ENCODE measurements at places on chromosomes 5 and 9.

DNA sequence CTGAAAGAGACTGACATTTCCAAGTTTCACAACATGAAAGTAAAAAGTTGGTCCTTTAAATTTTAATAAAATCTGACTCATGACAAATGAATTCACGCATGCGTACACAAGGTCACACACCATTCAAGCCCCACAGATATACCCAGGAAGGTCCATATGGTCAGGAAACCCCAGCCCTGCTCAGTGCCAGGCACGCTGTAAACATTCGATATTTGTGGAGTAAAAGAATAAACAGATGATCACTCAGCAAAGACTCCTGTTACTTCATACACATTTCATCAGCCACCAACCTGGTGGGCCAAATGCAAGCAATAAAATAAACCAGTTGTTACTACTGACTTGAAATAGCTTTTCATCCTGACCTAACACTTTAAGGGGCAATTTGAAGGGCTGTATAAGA lies 158.0 kb upstream of the RETREG1 start:
- no peak for DNase-seq

DNA sequence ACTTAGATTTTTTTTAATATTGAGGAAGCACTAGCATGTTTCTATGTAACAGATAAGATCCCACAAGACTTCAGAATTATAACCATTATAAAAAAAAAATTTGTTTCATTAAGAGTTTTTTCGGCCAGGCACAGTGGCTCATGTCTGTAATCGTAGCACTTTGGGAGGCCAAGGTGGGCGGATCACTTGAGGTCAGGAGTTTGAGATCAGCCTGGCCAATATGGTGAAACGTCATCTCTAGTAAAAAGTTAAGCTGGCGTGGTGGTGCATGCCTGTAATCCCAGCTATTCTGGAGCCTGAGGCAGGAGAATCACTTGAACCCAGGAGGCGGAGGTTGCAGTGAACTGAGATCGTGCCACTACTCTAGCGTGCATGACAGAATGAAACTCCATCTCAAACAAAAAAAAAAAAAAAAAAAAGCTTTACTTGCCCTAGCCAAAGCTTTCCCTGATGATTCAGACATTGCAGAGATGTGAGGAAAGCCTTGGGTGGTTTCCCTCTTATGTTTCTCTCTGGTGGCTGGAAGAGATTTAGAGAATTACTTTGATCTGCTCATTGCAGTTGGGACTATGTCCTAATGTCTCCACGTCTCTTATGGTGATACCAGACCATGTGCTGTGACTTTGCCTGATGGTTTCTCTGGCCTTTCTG lies 65.4 kb downstream of the EGFLAM start:
- DNase-seq, result no peak

DNA sequence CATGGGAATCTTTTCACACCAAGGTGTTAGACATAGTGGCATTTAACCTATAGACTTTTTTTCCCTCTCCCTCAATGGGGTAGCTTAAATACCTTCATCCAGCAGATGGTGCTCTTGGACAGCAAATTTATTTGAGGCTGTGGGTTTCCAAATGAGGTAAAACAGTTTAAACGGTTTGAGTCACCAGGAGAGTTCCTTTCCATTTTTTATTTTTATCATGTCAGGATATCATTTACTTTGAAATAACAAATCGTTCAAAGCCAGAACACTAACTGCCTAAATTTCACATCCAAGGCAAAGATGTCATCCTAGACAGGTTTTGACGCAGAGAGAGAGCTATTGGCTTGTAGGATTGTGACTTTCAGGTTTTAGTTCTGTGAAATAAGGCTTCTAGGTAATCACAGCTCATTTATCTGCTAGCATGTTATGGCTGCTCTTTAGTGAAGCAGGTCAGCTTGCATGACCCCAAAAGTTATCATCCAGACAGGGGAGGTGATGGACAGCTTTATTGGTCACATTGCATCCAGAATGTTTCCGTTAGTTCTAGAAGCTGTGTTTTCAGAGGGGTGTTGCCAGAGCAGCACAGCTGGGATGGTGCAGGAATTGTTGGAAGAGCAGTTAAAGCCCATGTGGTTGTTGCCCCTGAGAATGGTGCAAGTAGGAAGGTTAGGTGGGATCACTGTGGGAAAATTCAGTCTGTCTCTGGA lies 69.8 kb downstream of the KDM4C start:
- peak; percentile 11 for DNase-seq

- DNase-seq, result no peak
Observed at GRCh38 chr5:151659001-151659754, 27.5 kb downstream of the SPARC start.

- DNase-seq, result no peak
Observed at GRCh38 chr9:88370346-88370745, 17.9 kb upstream of the SPIN1 start.

GRCh38 chr9:126125177-126125576 lies 201.5 kb upstream of the MVB12B start:
- no peak for DNase-seq

DNA sequence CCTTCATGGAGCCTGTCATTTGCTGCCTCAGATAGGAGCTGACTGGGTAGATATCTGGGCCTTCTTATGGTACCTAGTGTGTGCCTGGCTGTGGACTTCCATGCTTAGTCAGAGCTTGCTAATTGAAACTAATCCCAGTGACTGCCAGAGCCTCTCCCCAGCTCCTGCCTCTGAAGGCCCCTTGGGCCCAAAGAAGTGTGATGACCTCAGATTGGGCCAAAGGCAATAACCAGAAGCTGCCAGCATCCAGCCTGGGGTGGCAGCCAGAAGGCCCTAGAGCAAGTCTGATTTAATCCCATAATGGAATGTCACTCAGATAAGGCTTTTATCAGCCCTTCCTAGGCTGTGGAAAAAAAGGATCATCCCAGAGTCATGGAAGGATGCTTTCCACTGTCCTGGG lies 17.1 kb upstream of the CDC23 start:
- no peak for DNase-seq

- no peak for DNase-seq
Observed at GRCh38 chr5:178984145-178985072, 10.7 kb downstream of the GRM6 start.

- no peak for DNase-seq
Observed at GRCh38 chr5:89399548-89399947, 516.6 kb upstream of the MEF2C start.

- DNase-seq, result no peak
Observed at GRCh38 chr9:135471791-135472640, 7.6 kb upstream of the PPP1R26 start.

DNA sequence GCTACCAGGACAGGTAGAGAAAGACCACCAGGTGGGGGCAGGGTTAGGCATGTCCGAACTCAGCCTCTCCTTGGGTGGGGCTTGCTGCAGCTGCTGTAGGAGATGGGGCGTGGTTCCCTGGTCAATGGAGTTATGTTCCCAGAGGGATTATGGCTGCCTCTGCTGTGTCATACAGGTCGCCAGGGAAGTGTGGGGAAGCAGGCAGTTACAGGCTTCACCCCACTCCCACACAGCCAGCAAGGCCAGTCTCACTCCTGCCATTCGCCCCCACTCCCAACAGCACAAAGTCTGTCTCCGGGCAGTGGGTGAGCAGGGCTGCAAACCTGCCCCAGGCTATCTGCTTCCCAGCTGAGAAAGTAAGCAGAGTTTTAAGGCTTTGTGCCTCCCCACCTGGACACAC lies 20.0 kb upstream of the CEP72 start:
- no peak for DNase-seq

GRCh38 chr9:112384690-112385089 lies 4.8 kb downstream of the HSDL2 start:
- no peak for DNase-seq

DNA sequence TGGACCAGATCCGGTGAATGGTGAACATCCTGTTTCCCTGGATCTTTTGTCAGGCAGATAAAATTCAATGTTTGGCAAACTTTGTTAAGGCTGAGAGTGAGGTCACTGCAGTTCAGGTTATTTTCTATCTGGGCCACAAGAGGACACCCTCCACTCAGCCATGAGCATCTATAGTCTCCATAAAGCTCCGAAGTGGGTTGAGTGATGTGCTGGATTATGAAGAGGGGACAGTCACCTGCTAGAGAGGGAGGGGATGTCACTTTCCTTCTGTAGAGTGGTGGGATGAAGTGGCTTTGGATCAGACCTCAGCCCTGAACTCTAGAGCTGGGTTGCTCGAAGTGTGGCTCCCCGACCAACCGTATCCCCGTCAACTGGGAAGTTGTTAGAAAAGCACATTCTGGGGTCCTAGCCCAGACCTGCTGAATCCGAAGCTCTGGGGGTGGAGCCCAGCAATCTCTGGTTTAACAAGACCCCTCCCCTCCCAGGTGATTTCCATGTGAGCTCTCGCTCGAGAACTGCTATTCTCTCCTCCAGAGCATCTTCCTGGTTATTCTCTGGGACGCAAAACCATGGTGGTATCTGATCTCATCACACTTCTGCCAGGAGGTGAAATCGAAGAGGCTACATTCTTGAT lies 31.8 kb upstream of the FGF1 start:
- DNase-seq, result no peak

- DNase-seq, result no peak
Observed at GRCh38 chr9:94533155-94533554, 21.7 kb upstream of the PCAT7 start.

GRCh38 chr5:157670662-157671591 lies at the start of gene C5orf52:
C5orf52 (plus strand) TSS chr5:157671533; CDS start chr5:157671615, 82 bp downstream.
- DNase-seq, result peak; percentile 38

DNA sequence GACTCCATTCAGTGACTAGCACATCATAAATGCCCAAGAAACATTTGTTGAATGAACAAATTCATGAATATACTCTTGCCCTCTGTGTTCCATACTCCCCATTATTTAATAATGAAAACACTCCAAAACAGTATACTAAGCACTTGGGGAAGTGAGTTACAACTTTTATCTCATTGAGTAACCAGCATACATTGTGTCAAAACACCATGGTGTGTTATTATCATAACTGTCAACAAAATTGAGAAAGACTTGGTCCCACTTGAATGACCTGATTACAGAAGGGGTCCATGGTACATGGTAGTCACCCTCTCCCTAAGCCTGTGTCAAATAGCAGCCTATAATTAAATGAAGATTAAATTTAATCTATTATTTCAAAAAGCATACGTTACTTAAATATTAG lies 16.2 kb downstream of the ANKH start:
- no peak for DNase-seq

DNA sequence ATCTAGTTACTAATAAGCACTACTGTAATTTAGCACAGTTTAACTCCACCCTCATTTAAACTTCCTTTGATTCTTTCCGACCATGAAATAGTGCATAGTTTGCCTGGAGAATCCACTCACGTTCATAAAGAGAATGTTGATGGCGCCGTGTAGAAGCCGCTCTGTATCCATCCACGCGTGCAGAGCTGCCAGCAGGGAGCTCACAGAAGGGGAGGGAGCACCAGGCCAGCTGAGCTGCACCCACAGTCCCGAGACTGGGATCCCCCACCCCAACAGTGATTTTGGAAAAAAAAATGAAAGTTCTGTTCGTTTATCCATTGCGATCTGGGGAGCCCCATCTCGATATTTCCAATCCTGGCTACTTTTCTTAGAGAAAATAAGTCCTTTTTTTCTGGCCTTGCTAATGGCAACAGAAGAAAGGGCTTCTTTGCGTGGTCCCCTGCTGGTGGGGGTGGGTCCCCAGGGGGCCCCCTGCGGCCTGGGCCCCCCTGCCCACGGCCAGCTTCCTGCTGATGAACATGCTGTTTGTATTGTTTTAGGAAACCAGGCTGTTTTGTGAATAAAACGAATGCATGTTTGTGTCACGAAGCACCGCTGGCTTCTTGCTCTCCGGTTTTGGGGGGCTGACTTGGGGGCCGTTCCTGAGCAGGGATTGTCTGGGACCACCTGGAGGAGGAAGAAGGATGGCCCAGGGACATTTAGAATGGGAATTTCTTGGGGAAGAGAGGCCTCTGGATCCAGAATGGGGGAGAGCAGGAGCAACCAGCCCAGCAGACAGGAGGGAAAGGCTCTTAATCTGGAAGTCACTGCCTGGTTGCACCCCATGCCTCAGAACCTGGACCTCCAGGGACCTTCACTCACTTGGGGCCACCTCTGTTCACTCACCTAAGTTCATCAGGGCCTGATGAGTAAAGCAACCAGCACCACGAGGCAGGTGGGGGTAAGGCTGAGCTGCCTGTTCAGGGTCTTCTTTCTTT lies 35.4 kb downstream of the CXXC5 start:
- no peak for DNase-seq

- no peak for DNase-seq
Observed at GRCh38 chr9:121354762-121355161, 15.3 kb downstream of the STOM start.

DNA sequence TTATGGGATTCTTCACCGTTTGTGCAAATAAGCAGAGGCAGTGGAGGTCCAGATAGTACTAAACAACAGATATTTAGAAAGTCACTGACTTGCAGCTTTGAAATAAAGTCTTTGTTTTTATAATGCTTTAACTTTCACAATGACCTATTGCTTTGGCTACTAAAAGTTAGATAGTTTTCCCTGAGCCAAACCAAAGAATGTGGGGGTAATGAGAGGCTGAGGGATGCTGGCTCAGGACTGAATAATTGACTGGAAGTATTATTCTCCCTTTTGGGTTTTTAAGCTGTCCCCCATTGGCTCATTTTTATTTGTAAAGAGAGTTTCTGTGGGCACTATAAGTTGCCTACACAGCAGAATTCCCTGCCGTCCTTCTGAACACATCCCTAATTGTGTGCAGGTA lies 99.2 kb upstream of the ACTBL2 start:
- DNase-seq, result no peak

GRCh38 chr5:98069876-98070512 lies 703.5 kb upstream of the RGMB start:
- DNase-seq, result no peak

- DNase-seq, result no peak
Observed at GRCh38 chr5:57175551-57176309, 1.9 kb downstream of the GPBP1 start.

GRCh38 chr9:94056442-94056974 lies 27.8 kb upstream of the PTPDC1 start:
- peak; percentile 38 for DNase-seq

- DNase-seq, result no peak
Observed at GRCh38 chr9:132141948-132142594, 19.8 kb upstream of the NTNG2 start.

GRCh38 chr9:121269642-121270254 lies 1.8 kb downstream of the GSN start:
- DNase-seq, result no peak

- no peak for DNase-seq
Observed at GRCh38 chr5:170431571-170431970, 42.4 kb upstream of the KCNMB1 start.

Measured in forelimb muscle (tissue), 1 donor.